ENCODE measurements at places on chromosomes 16 and 17.

- no peak for DNase-seq
Measured at GRCh38 chr17:9837551-9838471, 12.1 kb downstream of the GLP2R start.

DNA sequence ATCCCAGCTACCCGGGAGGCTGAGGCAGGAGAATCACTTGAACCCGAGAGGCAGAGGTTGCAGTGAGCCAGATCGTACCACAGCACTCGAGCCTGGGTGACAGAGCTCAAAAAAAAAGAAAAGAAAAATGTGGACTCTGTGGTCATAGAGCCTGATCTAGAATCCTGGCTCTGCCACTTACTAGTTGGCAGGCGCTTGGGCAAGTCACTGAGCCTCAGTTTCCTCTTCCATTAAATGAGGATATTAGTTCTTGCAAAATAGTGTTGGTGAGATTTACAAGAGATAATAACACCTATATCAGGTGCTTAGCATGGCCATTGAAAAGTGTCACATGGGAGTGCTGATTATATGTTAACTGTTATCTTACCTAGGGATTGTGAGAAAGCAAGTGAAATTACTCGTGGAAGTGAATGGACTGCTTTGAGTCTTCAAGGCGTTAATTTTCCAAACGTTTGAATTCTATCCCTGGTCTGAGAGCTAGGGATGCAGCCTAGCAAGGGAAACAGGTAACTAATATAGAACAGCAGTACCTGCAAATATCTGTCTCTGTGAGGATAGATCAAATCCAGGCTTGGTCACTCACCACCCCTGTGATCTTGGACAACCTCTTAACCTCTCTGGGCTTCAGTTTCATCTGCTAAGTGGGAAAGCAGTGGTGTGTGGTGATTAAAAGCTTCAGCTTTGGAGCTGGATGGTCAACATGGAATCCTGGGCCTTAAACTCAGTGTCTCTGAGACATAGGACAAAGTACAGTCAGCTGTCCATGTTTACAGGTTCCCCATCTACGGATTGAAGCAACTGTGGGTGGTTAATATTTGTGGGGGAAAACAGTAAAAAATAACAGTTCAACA is 953 bp upstream of the NSMCE1 start:
- no peak for DNase-seq

DNA sequence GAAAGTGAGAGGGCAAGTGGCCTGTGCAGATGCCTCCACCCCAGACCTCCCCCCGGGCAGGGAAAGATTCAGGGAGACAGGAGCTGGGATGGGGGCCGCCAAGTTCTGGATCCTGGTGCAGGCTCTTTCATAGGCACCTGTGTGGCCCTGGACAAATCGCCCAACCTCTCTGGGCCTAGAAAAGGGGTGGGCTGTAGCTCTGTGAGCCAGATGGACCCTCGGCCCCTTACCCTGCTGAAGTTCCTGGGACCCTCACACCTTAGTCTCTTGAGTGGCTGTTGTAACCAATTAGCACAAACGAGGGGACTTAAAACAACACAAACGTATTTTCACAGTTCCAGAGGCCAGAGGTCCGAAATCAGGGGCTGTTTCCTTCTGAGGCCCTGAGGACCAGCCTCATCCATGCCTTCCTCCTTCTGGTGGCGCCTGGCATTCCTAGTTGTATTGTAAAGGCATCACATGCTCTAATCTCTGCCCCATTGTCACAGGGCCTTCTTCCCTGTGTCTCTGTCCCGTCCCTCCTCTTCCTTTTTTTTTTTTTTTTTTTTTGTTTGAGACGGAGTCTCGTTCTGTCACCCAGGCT is 352.6 kb downstream of the SEC14L1 start:
- DNase-seq, result no peak

- DNase-seq, result peak; percentile 71
Measured at GRCh38 chr16:81493755-81494433, 49.3 kb downstream of the CMIP start.

DNA sequence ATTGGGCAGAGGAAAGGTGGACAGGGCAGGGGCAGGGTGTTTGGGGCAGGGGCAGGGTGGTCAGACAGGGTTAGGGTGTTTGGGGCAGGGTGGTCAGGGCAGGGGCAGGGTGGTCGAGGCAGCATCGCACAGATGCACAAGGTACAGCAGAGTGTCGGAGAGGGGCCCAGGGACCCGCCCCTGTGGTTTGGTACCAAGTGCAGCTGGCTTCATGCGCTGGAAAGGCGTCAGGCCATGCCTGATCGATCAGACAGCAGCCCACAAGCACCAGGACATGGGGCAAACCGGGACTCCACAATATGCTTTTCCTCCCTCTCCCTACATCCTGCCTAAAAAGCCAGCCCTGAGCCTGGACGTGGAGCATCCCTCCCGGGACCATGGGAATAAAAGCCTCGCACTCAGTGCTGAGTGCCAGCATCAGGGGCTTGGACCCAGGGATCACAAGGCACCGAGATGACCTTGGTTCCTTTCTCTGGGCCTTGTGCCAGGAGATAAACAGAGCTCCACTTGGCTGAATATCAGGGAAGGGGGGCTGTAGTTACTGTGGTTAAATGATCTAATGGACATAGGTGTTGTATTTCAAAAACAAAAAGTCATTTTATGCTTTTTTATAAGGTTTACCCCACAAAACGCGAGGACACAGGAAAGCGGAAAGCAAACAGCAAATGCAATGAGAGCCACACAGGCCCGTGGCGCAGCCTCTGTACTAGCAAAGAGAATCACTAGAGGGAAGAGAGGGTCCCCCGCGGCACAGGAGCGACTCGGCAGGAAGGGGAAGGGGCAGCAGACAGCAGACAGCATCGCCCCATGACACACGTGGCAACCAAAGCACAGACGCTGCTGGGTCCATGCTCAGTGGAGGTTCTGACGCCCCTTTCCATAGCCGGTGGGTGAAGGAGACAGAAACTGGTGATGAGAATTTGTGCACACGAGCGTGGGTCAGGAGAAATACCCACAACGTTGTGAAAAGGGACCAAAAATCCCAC is 5.3 kb upstream of the HEXD start:
- DNase-seq, result no peak

DNA sequence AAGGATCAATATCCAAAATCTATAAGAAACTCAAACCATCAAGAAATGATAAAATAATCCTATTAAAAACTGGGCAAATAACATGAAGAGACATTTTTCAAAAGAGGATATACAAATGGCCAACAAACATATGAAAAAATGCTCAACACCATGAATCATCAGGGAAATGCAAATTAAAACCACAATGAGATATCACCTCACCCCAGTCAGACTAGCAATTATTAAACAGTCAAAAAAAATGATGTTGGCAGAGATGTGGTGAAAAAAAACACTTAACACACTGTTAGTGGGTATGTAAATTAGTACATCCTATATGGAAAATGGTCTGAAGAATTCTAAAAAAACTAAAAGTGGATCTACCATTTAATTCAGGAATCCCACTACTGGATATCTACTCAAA is 379.0 kb upstream of the SOX9 start:
- DNase-seq, result no peak

DNA sequence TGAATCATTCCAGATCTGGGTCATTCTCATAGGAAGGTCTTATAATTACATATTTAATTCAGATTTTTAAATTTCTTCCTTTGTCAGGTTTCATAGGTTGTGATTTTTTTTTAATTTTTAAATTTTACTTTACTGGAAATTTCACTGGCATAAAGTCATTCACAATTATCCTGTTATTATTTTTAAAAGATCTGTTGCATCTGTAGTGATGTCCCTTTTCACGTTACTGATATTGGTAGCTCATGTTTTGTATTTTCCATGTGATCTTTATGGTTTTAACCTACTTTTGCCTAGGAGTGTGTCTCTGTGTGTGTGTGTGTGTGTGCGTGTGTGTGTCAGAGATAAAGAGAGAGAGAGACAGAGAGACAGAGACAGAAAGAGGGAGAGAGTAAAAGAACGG is 216.6 kb upstream of the KCNJ16 start:
- DNase-seq, result no peak

GRCh38 chr17:56543280-56543679 is 50.2 kb upstream of the NOG start:
- no peak for DNase-seq

DNA sequence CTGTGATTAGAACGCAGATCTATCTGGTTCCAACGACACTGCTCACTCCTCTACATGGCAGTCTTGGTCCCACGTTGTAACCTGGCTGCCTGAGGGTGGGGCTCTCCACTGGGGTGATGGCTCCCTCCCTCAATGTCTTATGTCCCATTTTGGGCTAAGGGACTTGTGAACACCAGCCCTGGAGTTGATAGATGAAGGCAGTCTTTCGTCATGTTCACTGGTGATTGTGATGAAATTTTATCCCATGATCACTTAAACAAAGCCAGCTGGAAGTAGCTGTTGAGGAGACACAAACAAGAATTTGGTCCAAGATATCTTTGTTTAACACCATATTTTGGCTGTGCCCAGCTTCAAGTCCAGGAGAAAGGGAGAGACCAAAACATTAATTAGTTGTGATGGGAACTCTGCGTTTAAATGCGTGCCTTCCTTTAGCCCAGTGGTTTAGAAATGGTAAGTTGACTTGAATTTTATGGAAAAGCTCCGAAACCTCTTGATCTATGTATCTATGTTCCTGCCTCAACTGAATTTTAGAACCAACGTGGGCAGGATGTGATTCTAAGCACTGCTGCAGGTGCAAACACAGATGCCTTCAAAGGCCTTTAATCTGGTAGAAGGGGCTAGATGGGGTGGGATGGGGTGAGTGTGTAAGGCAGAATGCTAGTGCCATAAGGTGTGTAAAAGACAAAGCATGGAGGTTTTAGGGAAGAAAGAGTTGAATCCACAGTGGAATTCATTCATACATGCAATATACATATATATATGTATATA is 186.8 kb upstream of the IRX3 start:
- no peak for DNase-seq

GRCh38 chr17:47719411-47720152 is 13.5 kb upstream of the TBX21 start:
- DNase-seq, result peak; percentile 57

DNA sequence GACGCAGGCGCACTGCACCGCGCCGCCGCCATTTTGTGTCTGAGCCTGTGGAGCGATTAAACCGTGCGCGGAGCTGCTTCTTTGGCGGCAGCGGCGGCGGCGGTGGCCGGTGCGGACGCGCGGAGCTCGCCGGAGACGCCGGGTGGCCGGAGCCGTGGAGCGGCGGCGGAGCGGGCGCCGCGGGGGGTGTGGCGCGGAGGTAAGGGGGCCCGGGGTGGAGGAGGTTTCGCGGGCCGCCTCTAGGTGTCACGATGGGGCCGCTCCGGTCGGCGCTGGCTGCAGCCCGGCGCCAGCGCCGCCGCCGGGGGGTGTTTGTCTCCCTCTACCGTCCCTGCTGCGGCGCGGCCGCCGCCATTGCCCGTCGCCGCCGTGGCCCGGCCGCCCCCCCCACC is at the start of gene CTCF:
TSS of gene CTCF (plus strand) at position 1 of the 392 bp plus-strand sequence. CDS start 48,307 bp downstream, outside the sequence.
- DNase-seq, result no peak

DNA sequence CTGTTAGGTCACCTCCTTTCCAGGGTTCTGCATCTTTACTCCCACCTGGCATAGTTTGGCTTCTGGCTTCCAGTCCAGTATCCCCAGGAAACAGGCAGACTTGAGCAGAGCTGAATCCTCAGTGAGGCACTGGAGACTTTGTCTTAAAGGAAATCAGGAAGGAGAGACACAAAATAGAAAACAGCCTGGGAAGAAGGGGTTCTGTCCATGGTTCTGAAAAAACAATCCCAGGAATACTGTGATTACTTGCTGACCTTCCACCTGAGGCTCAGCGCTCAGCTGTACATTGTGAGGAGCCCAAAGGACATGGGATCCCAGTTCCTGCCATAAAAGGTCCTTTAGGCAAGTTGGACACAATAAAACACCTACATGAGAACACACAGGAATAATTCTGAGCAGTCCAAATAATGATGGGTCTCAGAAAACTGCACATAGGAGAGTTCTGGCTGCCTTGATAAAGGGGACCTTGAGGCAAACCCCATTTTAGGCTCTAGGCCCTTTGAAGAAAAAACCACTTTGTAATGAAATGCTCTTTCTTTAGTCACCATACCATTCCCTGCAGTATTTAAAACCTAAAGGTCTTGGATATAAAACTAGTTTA is 81.4 kb upstream of the CRHR1 start:
- no peak for DNase-seq

- no peak for DNase-seq
Measured at GRCh38 chr17:56034197-56034635, 119.1 kb upstream of the ANKFN1 start.

- DNase-seq, result no peak
Measured at GRCh38 chr17:64117981-64118979, 11.7 kb downstream of the ERN1 start.

DNA sequence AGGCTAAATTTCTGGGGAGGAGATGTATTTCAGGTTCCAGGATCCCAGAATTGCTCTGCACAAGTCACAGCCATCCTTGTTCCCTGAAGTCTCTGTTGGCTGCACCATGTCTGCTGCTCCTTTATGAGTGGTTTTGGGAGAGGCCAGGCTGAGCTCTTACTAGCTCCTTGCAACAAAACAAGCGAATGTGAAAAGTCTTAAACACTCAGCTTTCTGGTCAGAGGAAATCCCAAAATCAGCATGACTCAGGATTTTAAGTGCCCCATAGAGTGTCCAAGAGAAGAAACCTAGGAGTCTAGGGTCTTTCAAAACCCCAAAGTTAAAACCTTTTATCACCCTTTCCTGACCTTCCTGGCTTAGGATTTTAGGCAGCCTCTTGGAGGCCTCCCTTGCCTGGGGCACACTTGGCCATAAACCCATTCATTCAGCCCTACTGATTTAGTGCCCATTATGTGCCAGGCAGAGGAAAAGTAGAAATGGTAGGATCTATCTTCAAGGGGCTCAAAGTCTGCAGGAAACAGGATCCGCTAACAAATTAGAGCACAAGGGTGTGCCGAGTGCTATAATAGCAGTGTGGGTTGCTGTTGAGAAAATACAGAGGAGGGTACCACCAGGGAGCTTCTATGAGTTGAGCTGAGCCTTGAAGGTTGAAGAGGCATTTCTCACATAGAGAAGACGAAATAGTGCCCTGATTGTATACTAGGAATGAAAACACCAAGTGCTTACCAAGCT is 36.9 kb downstream of the SOST start:
- no peak for DNase-seq

GRCh38 chr16:50371936-50372595 is 3.3 kb upstream of the BRD7 start:
- no peak for DNase-seq

- no peak for DNase-seq
Measured at GRCh38 chr16:11310997-11311561, 29.9 kb upstream of the PRM1 start.

DNA sequence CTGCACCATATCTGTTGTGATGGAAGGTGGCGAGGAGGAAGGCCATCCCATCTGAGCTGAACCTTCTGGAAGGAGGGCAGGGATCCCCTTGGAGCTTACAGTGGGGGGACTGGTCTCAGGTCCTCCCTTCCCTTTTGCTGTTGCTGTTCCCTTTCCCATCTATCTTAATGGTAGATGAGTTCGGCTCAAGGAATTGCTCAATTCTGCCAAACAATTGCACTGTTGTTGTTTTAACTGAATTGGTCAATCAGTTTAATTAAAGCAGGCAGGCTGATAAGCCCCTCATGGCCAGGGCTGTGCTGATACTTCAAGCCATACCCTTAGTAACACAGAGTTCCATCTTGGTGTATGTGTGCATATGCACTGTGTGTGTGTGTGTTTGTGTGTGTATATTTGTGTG is 220.4 kb upstream of the FOXF1 start:
- no peak for DNase-seq

Data from kidney epithelial cell (primary cell).